Activated T-cell treated with anti-CD3 and anti-CD28 coated beads for 48 hours (primary cell): ENCODE measurements at places on chromosomes 11 and 22.

DNA sequence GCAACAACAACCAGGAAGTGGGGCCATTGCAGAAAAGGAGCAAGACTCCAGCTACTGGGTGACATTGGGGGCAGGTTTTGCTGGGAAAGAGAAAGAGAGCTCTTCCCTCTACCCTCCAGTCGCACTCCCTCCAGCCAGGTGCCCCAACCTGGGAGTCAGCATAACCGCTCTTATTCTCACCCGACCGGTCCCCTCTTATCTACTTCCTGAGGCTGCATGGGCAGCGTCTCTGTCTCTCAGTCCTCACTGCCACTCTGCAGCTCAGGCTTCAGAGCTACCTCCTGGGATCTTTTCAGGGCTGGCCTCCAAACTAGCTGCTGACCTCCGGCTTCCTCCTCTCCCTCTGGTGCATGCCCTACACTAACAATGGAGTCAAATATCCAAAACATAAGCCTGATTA lies 5.1 kb downstream of the ZNF70 start:
- DNase-seq = no peak

DNA sequence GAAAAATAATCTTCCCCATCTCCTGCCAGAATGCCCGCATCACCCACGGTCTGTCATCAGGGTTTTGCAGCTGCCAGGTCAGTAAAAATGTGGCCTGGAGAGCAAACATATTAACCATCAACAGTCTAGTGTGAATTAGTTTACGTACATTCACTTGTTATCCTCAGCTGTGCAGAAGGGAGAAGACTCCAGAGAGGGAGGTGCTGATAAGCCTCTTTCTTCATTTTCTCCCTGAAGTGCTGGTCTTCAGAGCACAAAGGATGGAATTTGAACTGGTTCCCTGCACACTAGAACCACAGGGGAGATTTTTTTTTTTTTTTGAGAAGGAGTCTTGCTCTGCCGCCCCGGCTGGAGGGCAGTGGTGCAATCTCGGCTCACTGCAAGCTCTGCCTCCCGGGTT lies 8.2 kb downstream of the FGF19 start:
- no peak for DNase-seq

DNA sequence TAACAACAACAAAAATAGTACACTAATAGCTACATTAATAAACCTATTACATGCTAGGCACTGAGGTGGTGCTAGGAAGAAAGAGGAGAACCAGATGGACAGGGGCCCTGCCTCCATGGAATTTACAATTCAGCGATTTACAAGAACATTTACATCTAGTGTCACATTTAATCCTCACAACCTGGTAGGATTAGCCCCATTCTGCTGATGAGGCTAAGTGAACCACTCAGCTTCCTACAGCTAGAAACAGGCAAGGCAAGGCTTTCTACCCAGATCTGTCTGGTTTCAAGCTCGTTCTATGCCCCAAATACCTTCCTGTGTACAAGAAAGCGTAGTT lies 368.4 kb downstream of the BUD13 start:
- DNase-seq = no peak

DNA sequence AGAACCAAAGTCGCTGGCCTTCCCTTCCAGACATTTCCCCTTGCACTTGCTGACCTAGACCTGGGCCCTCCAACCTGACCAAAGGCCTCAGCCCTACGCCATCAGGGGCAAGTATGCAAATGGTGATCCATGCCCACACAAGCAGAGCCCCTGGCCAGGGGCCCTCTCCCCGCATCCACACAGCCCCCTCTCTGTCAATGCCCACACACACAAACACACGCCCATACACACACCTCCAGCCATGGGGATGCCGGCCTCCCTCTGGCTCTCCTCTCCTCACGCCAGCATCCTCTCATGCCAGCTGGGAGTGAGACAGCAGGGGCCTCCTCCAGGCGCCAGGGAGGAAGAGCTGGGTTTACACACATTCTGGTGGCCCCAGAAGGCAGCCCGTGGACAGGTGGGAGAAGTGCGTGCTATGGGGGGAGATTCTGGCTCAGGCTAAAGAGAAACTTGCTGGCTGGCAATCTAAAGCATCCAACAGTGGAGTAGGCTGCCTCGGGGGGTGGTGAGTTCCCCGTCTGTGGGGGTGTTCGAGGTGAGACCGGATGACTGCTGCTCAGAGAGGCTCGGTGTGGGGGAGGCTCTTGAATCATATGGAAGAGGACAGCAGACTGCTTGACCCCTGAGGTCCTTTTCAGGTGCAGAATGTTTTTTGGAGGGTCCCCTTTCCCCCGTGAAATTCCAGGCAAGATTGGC lies 4.8 kb downstream of the NRXN2 start:
- no peak for DNase-seq

DNA sequence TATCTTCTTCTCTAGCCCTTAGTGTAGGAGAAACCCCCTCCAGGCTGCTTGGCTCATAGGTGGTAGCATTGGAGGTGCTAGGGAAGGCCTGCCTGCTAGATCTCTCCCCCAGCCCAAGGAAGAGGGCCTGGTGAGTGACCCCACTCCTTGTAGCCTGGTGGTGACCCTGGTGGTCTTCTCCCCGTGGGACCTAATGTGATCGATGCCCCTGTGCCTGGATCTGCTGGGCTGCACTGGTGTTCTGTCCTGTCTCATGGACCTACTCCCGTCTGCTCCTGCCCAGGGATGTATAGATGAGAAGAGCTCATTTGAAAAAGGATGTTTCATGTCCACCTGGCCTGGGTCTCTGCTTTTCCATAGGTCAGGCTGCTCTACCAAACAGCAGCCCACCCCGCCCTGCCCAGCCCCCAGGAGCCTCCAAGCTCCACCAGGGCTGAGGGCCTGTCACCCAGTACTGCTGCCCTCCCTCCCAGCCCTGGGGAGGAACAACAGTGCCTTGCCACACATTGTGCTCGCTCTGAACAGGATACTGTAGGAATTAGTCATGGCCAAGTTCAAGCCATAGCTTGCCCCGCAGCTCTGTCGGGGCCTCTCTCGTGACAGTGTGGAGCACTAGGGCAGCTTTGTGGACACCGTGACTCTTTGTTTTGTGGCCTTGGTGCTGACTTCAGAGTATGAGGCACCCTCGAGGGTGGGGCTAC lies 19.7 kb downstream of the SLC37A2 start:
- DNase-seq = no peak

DNA sequence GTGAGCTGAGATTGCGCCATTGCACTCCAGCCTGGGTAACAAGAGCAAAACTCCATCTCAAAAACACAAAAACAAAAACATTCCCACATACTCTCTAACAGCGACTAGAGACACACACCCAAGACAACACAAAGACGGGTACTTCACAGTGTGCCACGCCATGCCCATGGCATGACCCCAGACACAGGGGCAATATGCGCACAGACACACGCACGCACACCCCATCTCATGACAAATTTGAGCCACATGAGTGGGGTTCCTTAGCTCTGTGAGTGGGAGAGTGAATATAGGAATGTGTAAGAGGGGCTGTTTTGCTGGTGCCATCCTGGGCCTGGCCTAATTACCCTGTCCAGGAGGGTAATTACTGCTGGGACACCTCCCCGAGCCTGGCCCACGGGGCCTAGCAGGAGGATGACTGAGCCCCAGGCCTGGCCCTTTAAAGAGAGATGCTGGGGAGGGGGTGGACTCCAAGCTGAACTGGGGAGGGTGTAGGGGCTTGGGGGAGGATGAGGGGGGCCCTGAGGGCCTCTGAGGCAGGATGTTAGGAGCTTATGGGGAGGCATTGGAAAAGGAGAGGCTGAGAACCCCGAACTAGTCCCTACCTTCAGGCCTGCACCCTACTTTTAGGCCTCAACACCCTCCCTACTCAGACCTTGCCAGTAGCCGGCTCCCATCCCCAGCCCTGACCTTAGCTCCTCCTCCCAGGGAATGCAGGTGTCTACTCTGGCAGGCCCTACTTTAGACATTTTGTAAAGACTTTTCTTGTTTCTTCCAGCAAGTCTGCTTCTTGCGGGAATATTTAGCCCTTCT lies 1.5 kb downstream of the LTBP3 start:
- no peak for DNase-seq

- no peak for DNase-seq
Observed at GRCh38 chr11:17596711-17597110, 49.7 kb downstream of the OTOG start.

GRCh38 chr11:92623055-92623454 lies 346.4 kb upstream of the MTNR1B start:
- no peak for DNase-seq

DNA sequence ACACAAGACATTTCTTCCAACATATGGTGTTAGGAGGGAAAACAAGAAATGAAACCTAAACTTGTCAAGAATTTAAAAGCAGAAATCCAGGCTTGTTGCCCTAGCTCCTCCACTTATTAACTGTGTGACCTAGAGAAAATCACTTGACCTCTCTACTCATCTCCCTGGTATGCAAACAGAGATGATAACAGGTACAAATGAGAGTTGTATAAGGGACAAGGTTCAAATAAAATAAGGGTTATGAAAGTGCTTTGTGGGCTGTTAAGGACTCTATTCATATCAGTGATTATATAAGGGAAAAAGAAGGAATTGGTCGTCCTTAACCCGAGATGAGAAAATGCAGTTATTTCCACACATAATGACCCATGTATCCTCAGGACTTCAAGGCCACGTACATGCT lies 372.7 kb upstream of the TENM4 start:
- DNase-seq = no peak

GRCh38 chr22:19800306-19800705 lies 39.7 kb downstream of the TBX1 start:
- no peak for DNase-seq

DNA sequence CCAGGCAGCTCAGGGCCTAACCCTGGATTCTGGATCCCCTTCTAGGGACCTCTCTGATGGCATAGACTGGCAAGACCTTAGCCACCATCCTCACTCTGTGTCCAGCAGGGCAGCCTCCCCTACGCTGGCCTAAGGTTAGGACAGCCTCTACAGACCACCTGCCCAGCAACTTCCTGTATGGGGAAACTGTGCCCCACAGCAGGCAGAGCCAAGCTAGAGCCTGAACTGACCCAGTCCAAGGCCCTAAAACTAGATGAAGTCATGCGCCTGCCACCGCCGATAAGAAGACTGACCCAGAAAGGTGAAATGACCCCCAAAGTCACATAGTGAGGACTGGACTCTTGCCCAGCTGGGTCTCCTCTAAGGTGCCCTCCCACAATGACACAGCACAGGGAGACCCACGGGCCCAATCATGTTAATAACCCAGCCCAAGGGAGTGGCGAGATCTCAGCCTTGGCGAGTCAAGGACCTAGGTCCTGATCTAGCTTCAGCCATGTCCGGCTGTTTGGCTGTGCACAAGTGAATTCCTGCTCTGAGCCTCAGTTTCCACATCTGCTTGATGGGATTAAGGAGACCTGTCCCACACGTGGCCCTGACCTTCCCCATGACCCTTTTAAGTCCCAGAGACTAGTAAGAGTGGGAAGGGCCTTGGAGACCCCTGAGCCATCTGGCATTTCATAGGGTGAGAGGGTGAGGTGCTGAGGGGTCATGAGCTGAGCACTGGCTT lies 17.6 kb downstream of the STARD10 start:
- no peak for DNase-seq

DNA sequence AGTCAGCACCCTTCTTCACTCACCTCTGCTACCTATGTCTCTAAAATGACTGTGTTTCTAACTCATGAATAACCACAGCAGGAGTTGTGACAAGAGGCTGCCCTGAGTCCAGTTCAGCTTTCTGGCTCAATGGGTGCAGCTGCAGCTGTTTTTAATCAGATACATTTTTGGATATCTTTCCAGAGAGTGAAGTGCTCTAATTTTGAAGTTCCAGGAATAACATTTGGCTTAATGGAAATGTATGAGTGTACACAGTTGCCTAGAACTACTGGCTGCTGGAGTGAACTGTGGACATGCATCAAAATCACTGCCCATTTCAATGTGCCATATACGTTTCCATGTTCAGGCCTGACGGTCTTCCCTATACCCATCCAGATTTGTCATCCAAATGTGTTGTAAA lies 769.5 kb upstream of the ANO3 start:
- DNase-seq = no peak

GRCh38 chr11:87849216-87849615 lies 326.0 kb downstream of the RAB38 start:
- no peak for DNase-seq

GRCh38 chr22:42217019-42217751 lies 53.3 kb downstream of the TCF20 start:
- DNase-seq = no peak

GRCh38 chr11:128892866-128893565 lies 1.9 kb downstream of the KCNJ5 start:
- DNase-seq = no peak

DNA sequence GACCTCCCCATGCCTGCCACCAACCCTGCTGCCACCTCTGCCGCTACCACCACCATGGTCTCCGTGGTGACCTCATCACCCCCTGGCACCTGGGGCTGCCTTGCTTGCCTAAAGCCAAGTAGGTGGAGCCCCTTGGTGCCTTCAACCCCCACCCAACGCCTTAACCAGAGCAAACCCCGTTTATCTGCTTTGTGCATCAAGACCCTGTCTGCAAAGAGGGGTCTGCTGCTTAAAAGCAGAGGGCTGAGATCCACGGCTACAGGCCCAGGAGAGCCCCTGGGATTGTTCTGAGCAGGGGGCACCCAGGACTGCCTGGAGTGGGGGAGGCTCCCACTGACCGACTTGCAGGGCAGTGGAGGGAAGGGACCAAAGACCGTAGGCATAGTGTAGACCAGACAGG lies 4.9 kb upstream of the PPIL2 start:
- no peak for DNase-seq

- no peak for DNase-seq
Observed at GRCh38 chr11:130452940-130453339, 4.5 kb downstream of the ADAMTS15 start.

- no peak for DNase-seq
Observed at GRCh38 chr11:103164093-103164796, 55.0 kb downstream of the DYNC2H1 start.

- no peak for DNase-seq
Observed at GRCh38 chr11:8086001-8086479, 5.0 kb downstream of the TUB start.

DNA sequence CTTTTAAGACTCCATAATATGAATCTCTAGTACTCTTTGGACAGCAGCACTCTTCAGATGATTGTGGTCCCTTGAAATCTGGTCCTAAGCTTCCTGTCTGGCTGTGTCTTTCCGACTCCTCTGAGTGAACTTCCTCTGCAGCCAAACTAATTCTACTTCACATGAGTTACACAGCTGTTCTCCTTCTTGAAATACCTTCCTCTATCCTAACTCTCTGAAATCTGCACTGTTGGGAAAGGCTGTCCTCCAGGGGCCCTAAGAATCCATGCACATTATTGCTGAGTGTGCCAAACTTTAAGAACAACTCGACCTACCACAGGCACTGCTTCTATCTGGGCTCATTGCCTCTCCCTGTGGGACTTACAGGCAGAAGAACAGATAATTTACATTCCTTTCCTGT lies 217.3 kb upstream of the ARHGAP42 start:
- no peak for DNase-seq

- no peak for DNase-seq
Observed at GRCh38 chr11:35274909-35275785, 136.2 kb downstream of the CD44 start.
